ENCODE measurements at places on chromosomes 1 and 21.

DNA sequence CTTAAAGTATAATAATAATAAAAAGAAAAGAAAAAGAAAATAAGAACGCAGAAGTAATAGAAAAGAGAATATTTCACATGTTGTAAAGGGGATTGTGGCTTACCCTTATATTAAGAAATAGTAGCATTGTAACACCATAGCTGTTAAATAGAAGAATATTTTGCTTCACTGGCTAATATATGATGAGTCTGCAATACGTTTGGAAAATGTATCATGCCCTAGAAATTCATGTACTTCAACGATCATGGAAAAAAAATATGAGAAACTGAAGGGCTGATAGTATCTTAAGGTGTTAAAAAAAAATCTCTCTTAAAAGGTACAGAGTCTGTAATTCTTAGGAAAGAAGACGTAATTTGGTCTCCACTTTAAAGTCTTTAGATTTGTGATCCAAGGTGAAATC lies 1390.5 kb upstream of the ADGRL2 start:
- no peak for DNase-seq

GRCh38 chr1:119631433-119632102 lies 16.5 kb downstream of the ZNF697 start:
- no peak for DNase-seq

GRCh38 chr1:71490432-71490831 lies 409.6 kb upstream of the ZRANB2 start:
- no peak for DNase-seq

DNA sequence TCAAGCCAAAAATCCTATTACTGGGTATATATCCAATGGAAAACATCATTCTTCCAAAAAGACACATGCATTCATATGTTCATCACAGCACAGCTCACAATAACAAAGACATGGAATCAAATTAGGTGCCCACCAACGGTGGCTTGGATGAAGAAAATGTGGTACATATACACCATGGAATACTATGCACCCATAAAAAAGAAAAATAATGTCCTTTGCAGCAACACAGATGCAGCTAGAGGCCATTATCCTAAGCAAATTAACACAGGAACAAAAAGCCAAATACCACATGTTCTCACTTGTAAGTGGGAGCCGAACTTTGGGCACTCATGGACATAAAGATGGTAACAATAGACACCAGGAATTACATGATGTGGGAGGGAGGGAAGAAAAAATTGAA lies 113.6 kb downstream of the MRPL39 start:
- DNase-seq = no peak

DNA sequence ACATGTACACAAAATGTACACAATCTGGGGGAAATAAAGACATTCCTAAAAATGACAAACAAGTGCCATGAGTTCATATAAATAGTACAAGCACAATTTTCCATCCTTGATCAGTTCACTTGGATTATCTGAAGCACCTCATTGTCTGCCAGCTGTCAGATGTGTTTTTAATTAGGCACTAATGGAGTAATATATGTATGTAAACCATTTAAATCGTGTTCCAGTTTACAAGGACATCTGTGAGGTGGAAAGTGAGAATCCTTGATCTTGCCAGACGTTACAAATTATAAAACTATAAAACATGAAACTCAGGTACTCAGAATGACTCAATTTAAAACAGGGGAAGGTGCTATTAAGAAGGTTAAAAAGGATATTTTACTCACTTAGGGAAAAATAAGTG lies 1312.2 kb downstream of the PLA2G4A start:
- no peak for DNase-seq

DNA sequence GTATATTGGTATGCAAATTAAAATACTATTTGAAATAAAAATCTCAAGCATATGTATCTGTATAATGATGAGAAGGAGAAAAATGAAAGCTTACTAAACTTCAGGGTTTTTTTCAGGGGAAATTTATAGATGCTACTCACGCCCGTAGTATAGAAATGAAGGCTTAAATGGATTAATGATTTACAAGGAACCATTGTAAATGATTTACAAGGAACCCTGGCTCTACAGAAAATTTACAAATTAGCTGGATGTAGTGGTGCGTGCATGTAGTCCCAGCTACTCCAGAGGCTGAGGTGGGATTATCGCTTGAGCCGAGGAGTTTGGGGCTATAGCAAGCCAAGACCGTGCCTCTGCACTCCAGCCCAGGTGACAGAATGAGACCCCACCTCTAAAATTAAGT lies 150.5 kb downstream of the PCBP3 start:
- no peak for DNase-seq

GRCh38 chr1:80656014-80656636 lies 1144.6 kb upstream of the ADGRL2 start:
- no peak for DNase-seq

DNA sequence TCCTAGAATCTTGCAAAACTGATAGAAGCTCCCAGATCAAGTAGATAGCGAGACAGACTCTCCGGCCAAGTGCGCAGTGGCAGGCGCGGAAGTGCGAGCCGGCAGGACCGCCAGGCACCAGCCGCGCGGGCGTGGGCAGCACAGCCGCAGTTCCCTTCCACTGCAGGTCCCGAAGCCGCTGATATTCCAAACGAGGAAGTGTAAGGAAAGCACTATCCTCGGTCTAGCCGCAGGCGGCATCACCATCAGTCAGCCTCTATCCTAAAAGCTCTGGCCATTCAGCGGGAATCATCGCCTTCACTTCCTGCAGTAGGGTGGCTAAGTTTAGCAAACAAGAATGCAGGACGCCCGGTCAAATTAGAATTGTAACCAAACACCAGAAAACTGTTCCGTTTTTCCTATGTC lies 710 bp downstream of the GLRX2 start:
- DNase-seq = no peak

DNA sequence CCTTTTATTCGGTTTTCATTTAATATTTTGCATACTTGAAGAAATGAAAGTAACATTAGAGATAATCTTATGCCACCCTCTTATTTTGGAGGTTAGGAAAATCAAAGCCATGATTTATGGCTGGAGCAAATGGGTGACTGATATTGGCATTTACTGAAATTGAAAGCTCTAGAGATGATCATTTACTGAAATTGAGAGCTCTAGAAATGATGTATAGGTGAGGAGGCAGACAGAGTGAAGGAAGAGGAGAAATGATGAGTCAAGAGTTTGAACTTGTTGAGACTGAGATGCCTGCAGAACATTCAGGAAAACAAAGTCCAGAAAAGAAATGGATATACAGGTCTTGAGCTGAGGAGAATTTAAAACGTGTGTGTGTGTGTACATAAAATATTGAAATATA lies 217.6 kb downstream of the LTN1 start:
- DNase-seq = no peak

- DNase-seq = no peak
These were observed 75.8 kb downstream of the ATP1A1 start for GRCh38 chr1:116448785-116449385.

DNA sequence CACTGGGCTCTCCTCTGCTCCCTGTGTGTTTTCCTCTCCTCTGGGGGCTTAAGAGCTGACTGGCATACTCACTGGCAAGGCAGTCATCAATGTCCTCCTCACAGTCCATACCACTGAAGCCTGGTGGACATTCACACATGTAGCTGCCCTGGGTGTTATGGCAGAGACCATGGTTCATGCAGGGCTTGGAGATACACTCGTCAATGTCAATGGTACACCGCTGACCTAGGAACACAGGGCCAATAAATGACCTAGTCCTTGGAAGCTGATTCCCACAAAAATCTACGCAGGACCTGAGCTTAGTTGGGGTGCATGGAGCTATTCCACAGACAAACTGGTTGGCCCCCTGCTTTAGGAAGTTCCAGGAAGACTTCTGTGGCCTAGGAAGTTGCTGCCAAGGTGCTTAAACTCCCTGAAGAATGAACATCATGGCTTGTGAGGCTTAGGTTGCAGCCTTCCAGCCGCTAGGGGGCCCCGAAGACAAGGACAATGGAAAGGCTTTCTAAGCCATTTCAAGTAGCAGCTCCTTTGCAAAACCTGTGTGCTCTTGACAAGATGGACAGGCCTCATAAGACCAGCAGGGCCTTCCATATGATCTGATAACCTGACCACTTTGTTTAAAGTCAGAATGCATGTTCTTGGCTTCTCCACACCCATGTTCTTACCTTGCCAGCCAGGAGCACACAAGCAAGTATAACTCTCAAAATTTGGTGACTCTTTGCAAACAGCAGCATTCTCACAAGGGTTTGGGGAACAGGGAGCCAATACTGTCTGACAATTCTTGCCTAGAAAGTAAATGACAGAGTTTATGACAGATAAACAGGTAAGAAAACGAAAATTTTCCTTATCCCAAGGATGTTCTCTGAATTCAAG lies 52.3 kb upstream of the ADAM30 start:
- DNase-seq = peak; percentile 22

DNA sequence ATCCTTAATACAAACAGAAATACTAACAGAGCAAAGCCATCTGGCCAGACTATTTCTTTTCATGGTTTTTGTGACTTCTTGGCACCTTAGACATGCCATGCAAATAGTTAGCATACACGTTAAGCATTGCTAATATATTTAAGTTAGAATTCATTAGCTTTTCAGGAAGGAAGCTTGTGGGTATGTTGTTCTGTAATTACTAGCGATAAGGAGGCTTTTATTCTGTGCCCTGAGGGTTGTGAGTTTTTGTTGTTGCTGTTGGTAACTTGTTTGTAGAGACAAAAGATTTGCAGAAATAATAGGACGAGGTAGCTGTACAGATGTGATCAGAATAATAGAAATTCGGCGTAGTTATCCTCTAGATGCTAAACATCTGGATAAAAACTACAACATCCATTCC lies 305.3 kb downstream of the TM2D1 start:
- DNase-seq = no peak

GRCh38 chr1:31364561-31365250 lies 8.2 kb downstream of the FABP3 start:
- DNase-seq = no peak

- DNase-seq = no peak
These were observed 10.9 kb upstream of the TTC22 start for GRCh38 chr1:54811739-54812655.

- no peak for DNase-seq
These were observed 27.6 kb upstream of the ARHGAP29 start for GRCh38 chr1:94265011-94265422.

DNA sequence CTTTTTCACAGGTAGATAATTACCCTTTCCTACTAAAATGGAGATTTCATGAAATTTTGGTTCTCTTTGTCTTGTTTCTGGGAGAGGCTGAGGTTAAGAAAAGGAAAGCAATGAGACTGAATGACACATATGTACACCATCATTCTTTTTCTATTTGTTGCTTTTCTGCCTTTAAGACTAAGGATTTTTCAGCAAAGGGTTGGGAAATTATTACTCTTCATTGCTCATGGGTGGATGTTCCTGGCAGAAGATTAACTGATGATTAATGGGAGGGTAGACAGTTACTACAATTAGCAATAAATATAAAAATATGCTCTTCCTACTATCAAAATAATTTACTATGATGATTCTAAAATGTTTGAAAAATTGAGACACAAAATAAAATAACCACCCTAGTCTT lies 316.5 kb upstream of the USP24 start:
- DNase-seq = no peak

DNA sequence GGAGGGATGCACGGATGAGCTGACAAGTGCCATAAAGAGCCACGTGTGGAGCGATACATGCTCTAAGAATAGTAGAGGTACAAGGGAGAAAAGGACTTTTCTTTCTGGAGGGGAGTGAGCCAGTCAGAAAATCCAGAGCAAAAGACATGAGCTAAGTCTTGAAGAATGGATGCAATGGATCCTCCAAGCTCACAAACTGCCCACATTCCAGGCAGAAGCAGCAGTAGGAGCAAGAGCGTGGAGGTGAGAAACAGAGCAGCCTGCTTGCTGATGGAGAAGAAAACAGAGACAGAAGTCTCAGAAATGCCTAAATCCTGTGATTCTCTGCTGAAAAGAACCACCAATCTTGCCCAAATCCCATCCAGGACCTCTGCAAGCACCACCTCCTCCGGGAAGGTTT lies 78.2 kb upstream of the RALGPS2 start:
- DNase-seq = no peak

GRCh38 chr1:31198600-31198999 lies 41.1 kb downstream of the NKAIN1 start:
- no peak for DNase-seq

- DNase-seq = no peak
These were observed 19.1 kb upstream of the HMGCS2 start for GRCh38 chr1:119787776-119788175.

GRCh38 chr1:79193211-79194079 lies 186.9 kb upstream of the ADGRL4 start:
- no peak for DNase-seq

DNA sequence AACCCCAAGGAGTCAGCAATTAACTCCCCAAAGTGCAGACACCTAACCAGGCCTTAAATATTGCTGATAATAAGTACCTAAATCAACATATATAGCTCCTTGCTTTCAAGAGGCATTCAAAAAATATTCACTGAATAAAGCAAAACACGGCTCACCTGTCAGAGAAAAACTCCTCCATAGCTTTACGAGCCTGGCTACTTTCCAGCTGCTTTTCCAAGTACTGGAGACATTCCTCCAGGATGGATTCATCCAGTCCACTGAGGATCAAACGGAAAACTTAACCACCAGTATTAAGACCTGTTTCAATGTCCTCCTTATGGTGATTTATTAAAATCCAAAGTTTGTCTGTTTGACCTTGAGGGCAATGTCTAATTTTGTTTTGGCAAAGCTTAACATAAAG lies 44.6 kb downstream of the UBR4 start:
- no peak for DNase-seq

GRCh38 chr1:234288946-234289345 lies 84.3 kb upstream of the COA6 start:
- no peak for DNase-seq

GRCh38 chr1:191963286-191963685 lies 195.0 kb upstream of the RGS18 start:
- DNase-seq = no peak

GRCh38 chr1:236103646-236104218 lies 38.6 kb upstream of the GPR137B start:
- DNase-seq = peak; percentile 71

GRCh38 chr1:57337623-57338022 lies 86.2 kb downstream of the DAB1 start:
- DNase-seq = no peak

GRCh38 chr1:158257888-158258287 lies 3.7 kb downstream of the CD1A start:
- DNase-seq = no peak

DNA sequence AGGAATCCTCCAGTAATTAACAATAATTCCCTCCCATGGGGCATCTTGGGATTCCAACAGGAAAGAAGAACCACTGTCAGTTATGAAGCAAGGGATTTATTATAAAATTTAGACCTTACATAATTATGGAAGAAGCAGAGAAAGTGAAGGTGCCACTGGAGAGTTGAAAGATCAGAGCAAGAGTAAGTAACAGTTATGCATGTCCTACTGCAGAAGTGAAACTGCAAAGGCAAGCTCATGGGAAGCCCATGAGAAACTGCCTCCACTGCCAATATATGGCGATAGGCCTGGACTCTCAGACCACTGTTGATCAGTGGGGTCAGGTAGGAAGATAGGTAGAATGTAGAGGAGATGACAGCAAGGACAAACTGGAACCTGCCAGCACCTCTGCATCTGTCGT lies 123.6 kb upstream of the ZNF648 start:
- no peak for DNase-seq

DNA sequence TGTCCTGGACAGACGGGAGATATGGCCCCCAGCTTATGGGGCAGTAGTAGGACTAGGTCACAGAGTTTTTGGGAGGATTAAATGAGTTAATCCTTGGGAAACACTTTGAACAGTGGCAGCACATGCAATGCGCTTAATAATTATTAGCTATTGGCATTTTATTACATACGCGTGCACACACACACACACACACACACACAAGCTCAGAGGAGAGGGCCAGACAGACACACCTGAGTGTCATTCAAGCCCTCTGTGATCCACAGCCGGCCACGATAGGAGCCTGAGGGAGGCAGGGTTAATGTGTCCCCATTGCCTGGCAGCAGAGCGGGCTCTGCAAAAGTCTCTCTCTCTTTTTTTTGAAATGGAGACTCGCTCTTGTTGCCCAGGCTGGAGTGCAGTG lies 37.9 kb downstream of the EPHA2 start:
- no peak for DNase-seq

All from GM19239 (cell line).